Psoas muscle (tissue), 8 donors: ENCODE measurements at places on chromosomes 4 and X. TPM values are rescaled to one million over a fixed set of nuclear protein-coding genes. Genes with fewer than 3 reads are reported as not detected.

DNA sequence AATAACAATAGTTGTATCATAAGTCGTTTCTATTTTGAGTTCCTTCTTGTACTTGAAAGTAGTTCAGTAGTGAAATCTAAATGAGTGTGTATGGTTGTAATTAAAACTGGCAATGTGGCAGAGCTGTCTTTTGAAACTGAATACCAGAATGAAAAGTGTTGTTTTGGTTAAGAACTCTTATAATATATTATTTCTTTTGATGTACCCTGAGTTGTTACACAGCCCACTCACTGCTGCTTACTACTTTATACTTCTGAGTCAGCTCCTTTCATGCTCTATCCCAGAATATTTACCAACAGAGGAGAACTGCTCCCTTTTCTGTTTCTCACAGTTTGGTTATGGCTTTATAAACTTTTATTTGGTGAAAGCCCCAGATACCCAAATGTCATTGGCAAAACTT lies 28.8 kb downstream of the FAM199X start:
- no peaks in the 10 kb centered on the region for H3K4me1 ChIP-seq
- H3K36me3 ChIP-seq = no peaks in the 10 kb centered on the region
- no peak overlapping the region for H3K27ac ChIP-seq
- no peak overlapping the region for H3K4me3 ChIP-seq

- no peaks in the 10 kb centered on the region for H3K27me3 ChIP-seq
- H3K27ac ChIP-seq = no peak overlapping the region
- H3K36me3 ChIP-seq = no peaks in the 10 kb centered on the region
These were observed 334.4 kb upstream of the FSTL5 start for GRCh38 chr4:162498168-162498567.

Gene DSPP
- total RNA-seq = not detected

Gene GLRA2
- total RNA-seq = not detected
